ENCODE measurements at places on chromosomes 4 and X. TPM values are rescaled to one million over a fixed set of nuclear protein-coding genes. Genes with fewer than 3 reads are reported as not detected.

PCDH19 gene
- 2.1 TPM for polyA plus RNA-seq

TMPRSS11D gene
- polyA plus RNA-seq = 0.29 TPM

XAGE2 gene
- not detected for polyA plus RNA-seq

- DNase-seq = no peak
These were observed 452.7 kb downstream of the NLGN4X start for GRCh38 chrX:5775846-5776430.

- DNase-seq = no peak
These were observed 34.0 kb upstream of the AMOT start for GRCh38 chrX:112874614-112875013.

DNA sequence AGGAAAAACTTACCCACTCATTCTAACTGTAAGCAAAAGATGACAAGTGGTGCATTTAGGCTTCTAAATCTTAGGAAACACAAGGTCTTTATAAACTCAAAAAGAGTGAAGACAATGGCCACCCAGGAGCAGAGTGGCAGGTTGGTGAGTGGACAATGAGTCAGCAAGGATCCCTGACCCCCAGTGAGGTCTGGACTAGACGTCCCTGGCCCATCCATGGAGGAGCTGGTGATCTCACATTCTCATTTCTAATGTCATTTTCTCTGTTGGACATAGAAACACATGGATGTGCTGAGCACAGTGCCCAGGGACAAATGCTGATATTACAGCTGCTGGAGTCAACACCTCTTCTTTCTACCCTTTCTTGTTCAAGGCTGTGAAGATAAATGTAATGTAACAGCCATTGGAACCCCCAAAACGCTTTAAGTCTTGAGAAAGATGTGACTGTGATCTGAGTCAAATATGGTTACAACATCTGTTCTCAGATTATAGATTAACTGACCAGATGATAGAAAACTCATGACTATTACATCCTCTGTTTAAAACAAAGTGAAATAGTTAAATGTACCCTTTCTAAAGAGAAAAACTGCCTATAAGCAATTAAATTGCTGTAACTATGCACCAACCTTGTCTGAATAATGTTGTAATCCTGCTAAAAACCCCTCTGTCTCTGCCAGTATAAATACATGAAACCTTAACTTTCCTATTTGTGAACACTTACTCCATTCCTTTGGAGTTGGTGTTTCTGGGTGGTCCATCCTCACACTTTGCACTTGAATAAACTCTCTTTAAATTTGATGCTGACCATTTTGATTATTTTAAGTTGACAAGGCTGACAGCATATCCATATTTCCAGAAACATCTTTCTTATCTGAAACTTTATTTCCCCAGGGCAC lies 92.7 kb downstream of the USP46 start:
- DNase-seq = no peak

Measured in left renal cortex interstitium (tissue), 4 donors.